ENCODE measurements at places on chromosomes 5 and 9. TPM values are rescaled to one million over a fixed set of nuclear protein-coding genes. Genes with fewer than 3 reads are reported as not detected.

ORM1 gene
- not detected for total RNA-seq

TMEM171 gene
- total RNA-seq, result not detected

ST8SIA4 gene
- 47.1 TPM for total RNA-seq

F12 gene
- 6.7 TPM for total RNA-seq

SURF1 gene
- total RNA-seq, result 33.4 TPM

LCN2 gene
- not detected for total RNA-seq

ACOT12 gene
- not detected for total RNA-seq

LECT2 gene
- total RNA-seq, result not detected

DNA sequence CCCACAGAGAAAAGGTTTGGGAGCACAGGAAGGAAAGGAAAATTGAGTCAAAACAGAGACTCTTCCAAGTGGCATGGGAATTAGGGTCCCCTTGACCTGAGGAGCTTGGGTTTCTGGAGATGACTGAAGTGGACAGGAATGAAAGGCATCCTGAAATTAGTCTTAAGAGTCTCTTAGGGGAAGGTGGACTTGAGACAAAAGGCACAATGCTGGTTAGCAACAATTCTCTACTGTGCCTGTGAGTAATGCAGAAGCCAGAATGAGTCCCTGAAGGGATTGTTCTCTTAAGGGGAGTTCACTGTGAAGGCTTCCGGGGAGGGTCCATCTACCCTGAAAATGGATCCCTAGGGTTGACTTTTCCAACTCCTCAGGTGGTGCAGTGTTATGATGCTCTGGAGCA is 58.4 kb upstream of the FOXE1 start:
- no peaks in the 10 kb centered on the region for H3K36me3 ChIP-seq
- H3K27ac ChIP-seq, result no peak overlapping the region
- no peak overlapping the region for H3K4me3 ChIP-seq
- no peak for DNase-seq
- no peaks in the 10 kb centered on the region for H3K27me3 ChIP-seq

DNA sequence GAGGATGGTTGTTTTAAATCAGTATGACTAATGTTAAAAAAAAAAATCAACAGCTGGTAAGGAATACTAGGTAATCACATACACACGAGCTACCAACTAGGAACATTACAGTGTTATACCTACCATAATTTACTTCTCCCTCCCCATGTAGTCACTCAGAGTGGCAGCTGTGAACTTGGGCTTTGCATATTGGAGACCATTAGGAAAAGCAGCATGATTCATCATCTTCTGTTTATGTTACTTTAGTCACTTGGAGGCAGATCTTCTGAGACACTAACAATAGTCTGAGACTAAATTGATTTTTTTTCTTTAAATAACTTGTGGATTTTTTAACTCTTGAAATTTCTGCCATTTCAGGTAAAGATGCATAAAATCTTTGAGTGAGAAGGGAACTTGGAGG is 141.5 kb upstream of the NR4A3 start:
- peaks cover 1% of the 10 kb centered on the region for H3K36me3 ChIP-seq
- no peak for DNase-seq
- H3K27ac ChIP-seq, result no peak overlapping the region
- H3K4me1 ChIP-seq, result no peaks in the 10 kb centered on the region
- no peaks in the 10 kb centered on the region for H3K27me3 ChIP-seq
- no peak overlapping the region for H3K4me3 ChIP-seq

DNA sequence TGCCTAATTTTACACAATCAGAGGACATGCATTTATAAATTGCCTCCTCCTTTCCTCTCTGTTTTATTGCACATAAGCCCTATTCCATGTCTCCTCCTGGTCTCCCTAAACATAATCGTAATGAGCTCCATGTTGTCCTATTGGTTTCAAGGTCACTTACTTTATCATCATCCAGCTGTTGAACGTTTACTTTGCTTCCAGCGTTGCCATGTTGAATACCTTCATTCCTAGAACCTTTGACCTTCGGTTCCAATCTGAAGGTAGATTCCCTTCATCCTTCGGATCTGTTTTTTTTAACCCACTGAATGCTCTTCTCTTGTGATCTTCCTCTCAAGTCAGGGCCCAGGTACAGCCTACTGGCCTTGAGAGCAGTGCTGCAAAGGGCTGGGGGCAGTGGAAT is 84.3 kb downstream of the PJA2 start:
- no peaks in the 10 kb centered on the region for H3K27me3 ChIP-seq
- no peaks in the 10 kb centered on the region for H3K36me3 ChIP-seq
- no peak overlapping the region for H3K4me3 ChIP-seq
- H3K27ac ChIP-seq, result peak overlapping the region; percentile 64

GRCh38 chr5:155332618-155333017 is 319.1 kb downstream of the KIF4B start:
- DNase-seq, result no peak
- no peak overlapping the region for H3K27ac ChIP-seq
- H3K27me3 ChIP-seq, result no peaks in the 10 kb centered on the region
- no peaks in the 10 kb centered on the region for H3K36me3 ChIP-seq
- no peaks in the 10 kb centered on the region for H3K4me1 ChIP-seq
- no peak overlapping the region for H3K4me3 ChIP-seq

DNA sequence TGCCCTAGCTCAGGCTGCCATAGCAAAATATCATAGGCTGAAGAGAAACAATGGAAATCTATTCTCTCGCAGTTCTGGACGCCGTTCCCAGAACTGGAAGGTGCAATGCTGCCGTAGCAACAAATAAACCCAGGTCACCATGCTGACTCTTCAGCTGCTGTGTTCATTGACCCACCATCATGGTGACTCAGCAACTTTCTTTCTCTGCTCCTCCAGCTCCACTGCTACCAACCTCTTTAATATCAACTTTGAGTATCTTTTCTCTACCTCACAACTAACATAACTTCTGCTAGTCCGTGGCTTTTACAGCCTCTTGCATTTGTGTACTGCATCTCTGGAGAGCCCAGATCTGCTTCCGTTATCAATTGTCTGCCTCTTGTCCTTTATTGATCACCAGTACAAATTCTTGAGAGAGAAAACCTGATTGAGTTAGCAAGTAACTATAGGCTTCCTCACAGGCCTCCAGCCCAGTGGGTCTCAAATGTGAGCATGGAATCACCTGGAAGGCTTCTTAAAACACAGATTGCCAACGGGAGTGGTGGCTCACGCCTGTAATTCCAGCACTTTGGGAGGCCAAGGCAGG is 47.3 kb upstream of the SLC30A5 start:
- peaks cover 12% of the 10 kb centered on the region for H3K4me1 ChIP-seq
- no peak overlapping the region for H3K4me3 ChIP-seq
- no peaks in the 10 kb centered on the region for H3K27me3 ChIP-seq

GRCh38 chr5:18329328-18329727 is 695.1 kb downstream of the TAF11L14 start:
- H3K4me1 ChIP-seq, result no peaks in the 10 kb centered on the region
- DNase-seq, result no peak
- H3K4me3 ChIP-seq, result no peak overlapping the region
- H3K27me3 ChIP-seq, result no peaks in the 10 kb centered on the region
- H3K36me3 ChIP-seq, result no peaks in the 10 kb centered on the region
- no peak overlapping the region for H3K27ac ChIP-seq

DNA sequence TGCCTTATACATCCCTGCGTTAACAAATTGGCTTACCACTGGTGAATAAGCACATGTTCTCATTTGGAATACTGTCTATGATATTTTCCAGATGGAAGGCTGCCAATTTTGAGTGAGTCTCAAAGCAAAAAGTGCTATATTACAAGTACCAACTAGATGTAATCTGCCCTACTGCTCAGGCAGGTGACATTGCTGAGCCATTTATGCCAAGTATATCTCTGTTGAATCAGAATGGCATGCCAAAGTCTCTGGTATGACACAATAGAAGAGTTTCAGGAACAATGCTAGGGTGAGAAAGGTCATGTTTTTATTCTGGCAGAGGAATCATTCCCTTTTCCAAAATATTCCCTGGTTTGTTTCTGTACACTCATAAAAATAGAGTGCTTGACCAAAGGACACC is 356.5 kb downstream of the CDH9 start:
- DNase-seq, result no peak
- no peaks in the 10 kb centered on the region for H3K36me3 ChIP-seq
- H3K4me1 ChIP-seq, result no peaks in the 10 kb centered on the region

GRCh38 chr5:115396081-115396480 is 99.6 kb upstream of the CCDC112 start:
- DNase-seq, result no peak
- H3K27ac ChIP-seq, result no peak overlapping the region
- no peak overlapping the region for H3K4me3 ChIP-seq
- no peaks in the 10 kb centered on the region for H3K4me1 ChIP-seq
- H3K27me3 ChIP-seq, result peaks cover 7% of the 10 kb centered on the region
- H3K36me3 ChIP-seq, result no peaks in the 10 kb centered on the region

GRCh38 chr5:169702693-169703481 is 65.8 kb downstream of the DOCK2 start:
- H3K4me3 ChIP-seq, result peak overlapping the region; percentile 67
- H3K27me3 ChIP-seq, result no peaks in the 10 kb centered on the region
- DNase-seq, result peak; percentile 36
- H3K4me1 ChIP-seq, result peaks cover 59% of the 10 kb centered on the region
- H3K27ac ChIP-seq, result peak overlapping the region; percentile 92

GRCh38 chr5:76404223-76405211 is 1.4 kb downstream of the IQGAP2 start:
- H3K4me3 ChIP-seq, result peak overlapping the region; percentile 99
- peaks cover 58% of the 10 kb centered on the region for H3K4me1 ChIP-seq
- peaks cover 4% of the 10 kb centered on the region for H3K36me3 ChIP-seq
- peaks cover 12% of the 10 kb centered on the region for H3K27me3 ChIP-seq

DNA sequence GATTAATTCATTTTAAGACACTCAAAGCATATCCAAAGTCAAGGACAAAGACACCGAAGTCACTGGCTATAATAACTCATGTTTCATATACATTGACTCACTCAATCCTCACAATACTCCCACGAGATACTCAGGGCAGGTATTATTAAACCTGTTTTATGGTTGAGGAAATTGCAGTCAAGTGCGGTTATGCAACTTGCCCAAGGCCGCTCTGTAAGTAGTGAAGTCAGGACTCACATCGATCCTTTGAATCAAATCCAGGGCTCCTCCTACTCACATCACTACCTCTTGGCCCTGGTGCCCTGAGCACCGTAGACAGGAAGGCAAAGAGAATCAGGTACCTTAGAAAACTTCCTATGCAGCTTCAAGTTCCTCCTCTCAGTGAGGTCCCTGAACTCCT is 87.8 kb upstream of the APC start:
- H3K4me1 ChIP-seq, result no peaks in the 10 kb centered on the region
- H3K36me3 ChIP-seq, result no peaks in the 10 kb centered on the region
- DNase-seq, result no peak
- no peak overlapping the region for H3K4me3 ChIP-seq
- H3K27me3 ChIP-seq, result peaks cover 7% of the 10 kb centered on the region
- H3K27ac ChIP-seq, result no peak overlapping the region

DNA sequence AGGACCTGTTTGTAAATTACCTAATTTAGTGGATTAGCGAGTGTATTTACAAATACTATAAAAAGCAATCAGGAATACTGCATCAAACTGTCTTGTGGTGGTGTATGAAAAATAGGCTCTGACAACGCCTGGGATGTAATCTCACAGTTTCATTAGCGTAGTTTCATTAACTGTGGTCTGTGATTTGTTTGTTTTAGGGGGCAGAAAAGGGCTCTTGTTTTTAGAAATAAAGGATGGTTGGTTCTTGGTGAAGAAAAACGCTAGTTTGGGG is 1.4 kb downstream of the SLC44A1 start:
- peaks cover 32% of the 10 kb centered on the region for H3K27me3 ChIP-seq
- H3K27ac ChIP-seq, result no peak overlapping the region
- H3K36me3 ChIP-seq, result peaks cover 2% of the 10 kb centered on the region
- H3K4me3 ChIP-seq, result peak overlapping the region; percentile 98
- H3K4me1 ChIP-seq, result peaks cover 8% of the 10 kb centered on the region

DNA sequence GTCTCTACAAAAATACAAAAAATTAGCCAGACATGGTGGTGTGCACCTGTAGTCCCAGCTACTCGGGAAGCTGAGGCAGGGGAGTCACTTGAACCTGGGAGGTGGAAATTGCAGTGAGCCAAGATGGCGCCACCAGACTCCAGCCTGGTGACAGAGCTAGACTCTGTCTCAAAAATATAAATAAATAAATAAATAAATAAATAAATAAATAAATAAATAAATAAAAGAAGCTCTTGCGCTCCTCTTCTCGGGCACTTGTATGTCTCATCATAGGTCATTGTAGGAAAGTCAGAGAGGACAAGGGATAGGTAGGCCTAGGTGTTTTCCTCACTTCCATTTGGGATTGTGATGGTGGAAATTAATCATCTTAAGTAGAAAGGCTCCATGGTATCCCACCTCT is 252.8 kb downstream of the PIK3R1 start:
- H3K27me3 ChIP-seq, result peaks cover 19% of the 10 kb centered on the region
- H3K4me1 ChIP-seq, result no peaks in the 10 kb centered on the region
- H3K36me3 ChIP-seq, result no peaks in the 10 kb centered on the region

DNA sequence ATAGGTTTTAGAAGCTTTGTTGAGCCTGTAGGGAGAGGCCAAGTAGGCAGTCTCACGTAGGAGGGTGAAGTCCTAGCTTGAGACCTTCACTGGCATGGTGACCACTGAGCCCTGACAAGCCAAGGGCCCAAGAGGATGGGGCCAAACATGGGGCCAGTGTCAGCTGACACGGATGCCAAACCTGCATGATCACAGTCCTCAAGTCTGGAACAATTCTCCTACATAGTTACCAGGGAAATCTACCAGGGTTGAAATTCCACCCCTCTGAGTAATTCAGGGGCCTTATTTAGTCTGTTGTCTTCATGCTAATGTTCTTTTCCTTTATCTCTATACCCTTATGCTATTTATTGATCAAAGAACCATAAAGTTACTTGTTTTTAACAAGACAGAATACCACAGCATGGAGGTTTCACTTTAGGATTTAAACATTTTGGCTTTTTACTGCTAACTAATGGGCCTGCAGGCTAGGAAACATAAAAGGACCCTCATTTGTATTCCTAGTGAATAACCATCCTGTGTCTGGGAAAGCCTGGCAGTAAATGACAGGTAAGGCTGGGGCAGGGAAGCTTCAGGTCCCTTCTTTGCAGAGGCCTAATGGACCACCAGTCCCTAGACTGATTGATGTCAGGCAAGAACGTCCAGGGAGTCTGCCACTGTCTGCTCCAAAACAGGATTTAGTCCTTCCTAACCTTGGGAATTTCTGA is 140.8 kb downstream of the FGF1 start:
- H3K36me3 ChIP-seq, result no peaks in the 10 kb centered on the region
- H3K27ac ChIP-seq, result no peak overlapping the region
- no peak overlapping the region for H3K4me3 ChIP-seq
- no peaks in the 10 kb centered on the region for H3K27me3 ChIP-seq
- H3K4me1 ChIP-seq, result peaks cover 5% of the 10 kb centered on the region

DNA sequence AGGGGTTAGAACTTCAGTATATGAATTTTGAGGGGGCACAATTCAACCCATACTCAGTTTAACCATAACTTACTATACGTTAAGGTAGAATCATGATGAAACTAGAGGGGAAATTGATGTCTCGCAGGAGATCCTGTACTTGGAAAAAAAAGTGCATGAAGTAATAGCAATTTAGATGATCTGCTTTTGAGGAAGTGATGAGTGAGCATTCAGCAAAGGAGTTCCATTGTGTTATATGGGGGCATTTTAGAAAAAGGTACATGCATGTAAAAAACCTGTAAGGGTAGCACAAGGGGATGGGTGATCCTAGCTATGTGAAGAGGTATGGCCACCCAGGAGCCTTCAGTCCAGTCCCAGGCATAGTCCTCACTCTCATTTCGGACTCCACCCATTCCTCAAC is 14.8 kb upstream of the TMC1 start:
- DNase-seq, result no peak
- H3K4me1 ChIP-seq, result peaks cover 17% of the 10 kb centered on the region
- no peaks in the 10 kb centered on the region for H3K36me3 ChIP-seq
- no peak overlapping the region for H3K27ac ChIP-seq
- no peak overlapping the region for H3K4me3 ChIP-seq

All from activated T-cell treated with anti-CD3 and anti-CD28 coated beads, Interleukin-2, amount 50 U/mL, for 72 hours (primary cell).